Activated naive CD4-positive, alpha-beta T cell (primary cell): ENCODE measurements at places on chromosomes 6 and 20.

DNA sequence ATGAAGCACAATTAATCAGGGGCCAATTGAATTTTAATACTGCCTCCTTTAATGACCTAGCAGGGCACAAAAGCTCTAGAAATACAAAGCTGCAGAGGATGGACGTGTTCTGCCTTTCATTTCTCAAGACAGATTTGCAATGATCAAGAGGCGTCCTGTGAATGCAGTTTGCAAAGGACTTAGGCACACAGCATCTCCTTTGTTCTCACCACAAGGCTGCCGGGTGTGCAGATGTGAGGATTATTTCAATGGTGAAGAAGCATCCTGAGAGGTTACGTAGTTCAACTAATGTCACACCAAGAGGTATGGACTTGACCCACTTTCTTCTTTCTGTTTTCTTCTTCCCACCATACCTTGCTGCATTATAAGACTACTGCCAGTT lies 42.9 kb upstream of the SPTLC3 start:
- DNase-seq: no peak

DNA sequence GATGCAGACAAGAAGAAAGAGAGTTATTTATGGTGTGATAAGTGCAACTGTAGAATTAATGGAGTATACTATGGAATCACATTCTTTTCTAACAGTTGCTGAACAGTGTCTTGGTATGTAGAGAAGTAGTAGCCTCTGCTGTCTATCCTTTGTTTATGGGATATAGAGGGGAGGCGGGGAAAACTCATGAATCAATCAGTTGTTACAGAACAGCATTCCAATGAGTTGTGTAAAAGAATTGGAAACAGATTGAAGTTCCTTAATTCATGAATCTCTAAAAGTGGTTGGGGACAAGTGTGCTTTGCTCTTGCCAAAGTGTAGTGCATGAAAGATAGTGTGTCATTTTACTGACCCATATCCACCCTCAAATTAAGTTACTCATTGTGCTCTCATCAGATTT lies 77.7 kb downstream of the FLRT3 start:
- DNase-seq: no peak

- DNase-seq: no peak
These were observed 8.5 kb downstream of the TPD52L2 start for GRCh38 chr20:63873477-63873971.

DNA sequence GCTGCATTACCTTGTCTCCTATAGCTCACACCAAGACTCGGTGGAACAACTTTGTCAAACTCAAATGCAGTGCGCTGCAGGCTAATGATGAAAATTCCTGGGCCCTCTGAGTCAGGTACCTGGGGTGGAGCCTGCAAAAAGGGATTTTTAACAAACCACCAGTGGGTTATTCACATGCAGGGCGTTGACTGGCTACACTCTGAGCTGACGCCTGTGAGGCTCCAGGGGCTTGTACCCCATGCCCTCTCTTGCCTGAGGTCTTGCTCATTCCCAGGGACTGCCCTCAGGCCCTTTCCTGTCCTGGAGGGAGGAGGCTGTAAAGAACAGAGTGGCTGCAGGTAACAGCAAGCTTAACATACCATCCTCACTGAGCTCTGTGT lies 9.2 kb downstream of the GTSF1L start:
- DNase-seq: no peak

GRCh38 chr6:24513602-24514001 lies 18.8 kb downstream of the ALDH5A1 start:
- DNase-seq: no peak

GRCh38 chr20:38764567-38765318 lies 16.5 kb downstream of the ACTR5 start:
- peak; percentile 12 for DNase-seq

GRCh38 chr20:11972478-11972877 lies 54.8 kb downstream of the BTBD3 start:
- no peak for DNase-seq

GRCh38 chr20:20624914-20625313 lies 87.5 kb downstream of the RALGAPA2 start:
- DNase-seq: no peak

DNA sequence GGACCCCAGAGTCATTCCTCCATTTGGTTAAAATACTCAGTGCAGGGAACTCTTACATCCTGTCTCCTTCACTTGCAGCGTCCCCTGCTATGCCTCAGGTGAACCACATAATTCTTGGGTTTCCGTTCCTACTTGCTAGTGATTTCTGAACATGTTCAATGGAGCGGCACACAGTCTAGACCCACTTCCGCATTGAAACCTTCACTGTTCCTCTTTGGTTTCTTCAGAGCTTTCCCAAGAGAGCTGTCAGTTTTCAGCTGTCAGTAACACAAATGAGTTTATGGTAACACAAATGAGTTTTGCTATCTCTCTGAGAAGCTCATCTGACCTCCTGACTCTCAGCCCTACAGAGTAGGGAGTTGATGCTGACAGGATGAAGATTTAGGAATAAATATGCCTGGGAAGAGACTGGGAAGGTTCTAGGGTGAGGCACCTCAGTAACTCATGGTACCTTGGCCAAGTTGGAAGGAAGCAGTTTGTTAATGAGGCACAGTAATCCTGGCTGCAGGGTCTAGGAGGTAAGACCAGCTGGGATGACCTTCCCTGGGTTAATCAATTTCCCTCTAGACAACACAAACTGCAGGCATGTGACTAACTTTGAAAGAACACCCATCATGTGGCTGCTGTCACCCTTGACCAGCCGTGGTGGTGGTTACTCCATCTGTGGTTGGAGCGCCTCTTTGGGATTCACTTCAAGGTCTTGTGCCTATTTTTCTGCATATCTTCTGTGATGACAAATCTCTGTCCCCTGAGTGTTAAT lies 5.4 kb downstream of the SYS1 start:
- no peak for DNase-seq

DNA sequence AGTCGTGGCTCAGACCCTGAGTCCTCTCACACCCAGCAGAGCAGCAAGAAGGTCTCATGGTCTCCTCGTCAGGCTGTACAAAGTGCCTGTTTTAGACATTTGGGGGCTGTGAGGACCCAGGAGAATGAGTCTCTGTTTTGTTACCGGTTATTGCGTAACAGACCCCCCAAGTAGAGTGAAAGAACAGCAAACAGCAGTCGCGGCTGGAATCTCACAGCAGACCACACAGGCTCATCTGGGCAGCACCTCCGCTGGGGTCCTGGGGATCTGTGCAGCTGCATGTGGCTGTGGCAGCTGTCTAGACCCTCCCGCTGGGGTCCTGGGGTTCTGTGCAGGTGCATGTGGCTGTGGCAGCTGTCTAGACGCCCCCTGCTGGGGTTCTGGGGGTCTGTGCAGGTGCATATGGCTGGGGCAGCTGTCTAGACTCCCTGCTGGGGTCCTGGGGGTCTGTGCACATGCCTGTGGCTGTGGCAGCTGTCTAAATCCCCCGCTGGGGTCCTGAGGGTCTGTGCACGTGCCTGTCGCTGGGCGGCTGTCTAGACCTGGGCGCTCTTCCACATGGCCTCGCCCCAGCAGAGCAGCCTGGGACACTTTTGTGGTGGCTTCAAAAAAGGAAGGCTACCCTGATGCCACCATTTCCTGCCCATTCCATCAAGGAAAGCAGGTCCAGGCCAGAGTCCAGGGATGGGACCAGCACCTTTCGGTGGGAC lies 24.7 kb downstream of the ENTPD6 start:
- peak; percentile 4 for DNase-seq

DNA sequence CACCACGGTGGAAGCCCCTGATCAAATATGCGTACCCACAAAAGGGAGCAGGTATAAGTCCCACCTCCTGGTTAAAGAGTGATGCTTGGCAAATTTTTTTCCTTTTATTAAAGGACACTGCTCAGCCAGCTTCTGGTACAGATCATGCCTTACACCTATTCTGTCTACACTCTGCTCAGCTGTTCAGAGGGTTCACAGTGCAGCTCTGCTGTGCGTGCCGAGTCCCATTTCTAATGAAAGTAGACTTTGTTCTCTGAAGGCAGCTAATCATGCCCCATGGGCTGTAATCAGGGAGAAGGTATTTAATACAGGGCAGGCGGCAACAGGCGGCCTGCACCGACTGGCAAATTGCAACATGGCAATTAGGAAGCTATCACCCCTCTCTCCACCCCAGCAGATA lies 16.3 kb downstream of the LRRC73 start:
- no peak for DNase-seq

DNA sequence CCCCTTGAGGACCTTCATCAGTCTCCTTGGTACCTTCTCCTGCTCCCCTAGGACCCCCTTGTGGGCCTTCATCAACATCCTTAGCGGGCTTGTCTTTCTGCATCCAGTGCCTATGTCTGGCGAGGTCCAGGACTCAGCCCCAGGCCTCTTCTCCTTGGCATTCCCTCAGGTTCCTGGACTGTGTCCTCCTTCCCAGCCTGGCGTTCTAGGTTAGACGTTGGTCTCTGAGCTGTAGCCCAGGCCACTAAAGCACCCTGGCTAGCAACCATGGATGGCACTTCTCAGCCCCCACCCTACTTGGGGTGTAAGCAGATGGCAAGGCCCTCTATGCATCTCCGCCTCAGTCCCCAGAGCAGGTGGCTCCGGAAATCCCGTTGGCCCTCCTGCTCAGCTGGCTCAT lies 51.5 kb upstream of the NNAT start:
- DNase-seq: no peak

GRCh38 chr6:151385177-151385576 lies 6.2 kb downstream of the ZBTB2 start:
- no peak for DNase-seq

DNA sequence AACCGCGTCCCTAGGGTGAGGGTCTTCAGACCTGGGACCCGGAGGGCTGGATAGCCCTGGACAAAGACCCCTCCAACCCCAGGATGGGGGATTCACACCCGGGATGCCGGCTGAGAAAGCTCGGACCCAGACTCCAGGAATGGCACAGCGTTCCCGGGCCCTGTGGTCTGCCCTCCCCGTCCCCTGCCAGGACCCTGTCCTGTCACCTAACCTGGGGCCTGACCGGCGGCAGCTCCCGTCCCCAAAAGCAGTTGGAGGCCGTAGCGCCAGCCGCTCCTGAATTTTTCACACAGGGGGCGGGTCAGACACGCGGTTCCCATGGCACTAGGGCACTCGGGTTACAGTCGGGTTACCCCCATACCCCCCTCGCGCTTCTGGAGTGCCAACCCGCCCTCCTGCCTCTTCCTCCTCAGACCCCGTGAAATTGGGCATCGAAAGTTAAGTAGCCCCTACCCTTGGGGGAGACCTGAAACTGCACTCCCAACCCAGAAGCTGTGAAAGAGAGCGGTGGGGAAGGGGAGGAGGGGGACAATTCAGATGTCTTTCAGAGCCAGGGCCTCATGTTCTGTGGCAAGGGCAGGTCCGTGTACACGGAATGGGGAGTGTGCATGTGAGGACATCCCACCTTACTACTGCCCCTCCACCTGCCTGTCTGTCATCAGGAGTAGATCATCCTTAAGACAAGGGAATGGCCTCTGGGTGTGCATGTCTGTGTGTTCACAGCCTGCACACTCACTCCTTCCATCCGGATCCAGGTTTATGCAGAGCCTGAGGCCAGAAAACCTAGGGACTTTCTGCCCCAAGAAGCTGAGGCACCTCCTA lies 595 bp downstream of the REM1 start:
- no peak for DNase-seq

GRCh38 chr20:43583982-43584432 lies 6.7 kb upstream of the IFT52 start:
- DNase-seq: no peak

DNA sequence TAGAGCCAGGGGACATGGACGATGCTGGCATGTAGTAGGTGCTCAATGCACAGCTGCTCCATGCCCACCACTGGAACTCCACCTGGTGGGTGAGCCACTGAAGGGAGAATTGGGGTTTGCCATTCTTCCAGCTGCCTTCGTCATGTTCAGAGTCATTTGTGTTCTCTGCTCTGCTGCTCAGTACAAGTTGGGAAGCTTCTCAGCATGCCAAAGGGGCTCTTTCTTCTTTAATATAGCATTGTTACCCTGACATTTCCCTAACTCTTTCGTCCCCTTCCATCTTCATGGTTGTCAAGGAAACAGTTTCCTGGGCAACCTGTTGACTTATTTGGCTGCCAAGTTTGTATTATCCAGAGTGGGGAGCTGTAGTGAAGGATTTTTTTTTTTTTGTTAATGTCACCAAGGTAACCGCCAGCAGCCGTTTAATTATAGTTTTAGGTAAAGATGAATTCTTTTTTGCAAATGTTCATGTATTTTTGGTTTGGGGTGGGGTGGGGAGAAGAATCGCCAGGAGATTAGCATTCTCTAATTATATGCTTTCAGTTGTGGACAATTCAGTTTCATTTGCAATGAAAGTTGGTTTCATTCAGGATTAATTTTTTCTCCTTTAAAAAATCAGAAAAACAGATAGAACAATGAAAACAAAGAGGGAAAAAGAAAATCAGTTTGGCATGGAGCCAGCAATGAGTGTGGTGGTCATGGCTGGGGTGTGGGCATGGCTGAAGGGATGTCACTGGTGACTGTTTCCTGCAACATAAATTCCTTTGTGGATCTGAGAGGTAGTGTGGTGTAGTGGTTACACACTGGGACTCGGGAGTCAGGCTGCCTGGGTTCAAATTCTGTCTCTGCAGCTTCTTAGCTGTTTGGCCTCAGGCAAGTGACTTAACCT lies 73.0 kb upstream of the KCNG1 start:
- no peak for DNase-seq

GRCh38 chr6:139757784-139758183 lies 383.3 kb upstream of the CITED2 start:
- DNase-seq: no peak

DNA sequence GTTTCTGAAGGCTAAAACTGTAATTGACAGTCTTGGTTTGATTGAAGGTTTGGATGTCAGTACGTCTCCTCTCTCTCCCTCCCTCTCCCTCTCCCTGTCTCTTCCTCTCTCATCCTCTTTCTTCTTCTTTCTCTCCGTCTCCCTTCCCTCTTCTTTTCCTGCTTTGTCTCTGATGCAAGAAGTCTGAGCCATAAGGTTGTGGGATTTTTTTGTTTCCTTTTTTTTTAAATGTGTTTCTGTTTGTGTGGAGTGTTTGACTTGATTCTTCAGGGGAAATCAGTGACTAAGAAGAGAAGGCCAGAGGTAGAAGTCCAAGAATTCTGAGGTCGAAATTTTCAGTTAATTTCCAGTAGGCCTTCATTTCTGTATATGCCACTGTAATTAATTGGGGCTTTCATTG lies 111.9 kb downstream of the FOXO3 start:
- DNase-seq: no peak

DNA sequence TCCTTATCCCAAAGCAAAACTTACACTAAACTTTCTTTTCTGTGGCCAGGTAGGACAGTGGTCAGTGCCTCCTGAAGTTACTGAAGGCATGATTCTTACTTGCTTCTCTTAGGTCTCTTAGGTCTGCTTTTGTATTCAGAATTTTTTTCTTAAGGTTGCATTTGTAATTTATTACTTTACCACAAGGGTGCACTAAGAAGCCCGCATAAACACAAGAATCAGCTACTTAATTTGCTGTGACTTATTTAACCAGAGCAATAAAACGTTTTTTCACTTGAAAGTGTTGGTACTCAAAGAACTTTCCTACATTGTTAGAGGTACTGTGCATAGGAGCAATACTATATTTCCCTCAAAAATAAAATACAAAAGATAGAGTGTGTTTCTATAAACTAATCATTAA lies 75.4 kb upstream of the LAMA2 start:
- no peak for DNase-seq

GRCh38 chr20:49384437-49385434 lies 97.7 kb downstream of the KCNB1 start:
- DNase-seq: peak; percentile 14
